ENCODE measurements at places on chromosomes 16 and 17. TPM values are rescaled to one million over a fixed set of nuclear protein-coding genes. Genes with fewer than 3 reads are reported as not detected.

KIFC3 gene
- total RNA-seq = 0.54 TPM

DNA sequence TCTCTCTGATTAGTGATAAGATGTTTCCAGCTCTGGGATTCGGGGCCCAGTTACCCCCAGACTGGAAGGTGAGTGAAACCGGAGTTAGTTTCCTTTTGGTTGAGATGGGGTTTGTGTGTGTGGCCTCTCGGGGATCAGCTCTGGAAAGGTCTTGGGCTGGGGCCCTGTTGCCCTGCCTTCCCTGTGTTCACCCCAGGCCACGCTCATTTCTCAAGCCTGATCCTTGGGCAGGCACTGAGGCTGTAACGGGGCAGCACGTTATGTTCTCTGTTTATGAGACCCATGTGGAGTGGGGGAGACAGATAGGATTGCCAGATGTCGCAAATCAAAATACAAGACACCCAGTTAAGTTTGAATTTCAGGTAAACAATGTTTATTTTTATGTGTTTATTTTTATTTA, 35.5 kb downstream of the CPNE2 start:
- H3K36me3 ChIP-seq = no peaks in the 10 kb centered on the region
- peak overlapping the region; percentile 88 for H3K27ac ChIP-seq
- no peak for DNase-seq
- no peaks in the 10 kb centered on the region for H3K27me3 ChIP-seq
- no peak overlapping the region for H3K4me3 ChIP-seq

GRCh38 chr16:12144355-12144754, 167.8 kb downstream of the SNX29 start:
- H3K36me3 ChIP-seq = peaks cover 2% of the 10 kb centered on the region
- DNase-seq = no peak
- no peak overlapping the region for H3K4me3 ChIP-seq
- H3K27ac ChIP-seq = no peak overlapping the region

DNA sequence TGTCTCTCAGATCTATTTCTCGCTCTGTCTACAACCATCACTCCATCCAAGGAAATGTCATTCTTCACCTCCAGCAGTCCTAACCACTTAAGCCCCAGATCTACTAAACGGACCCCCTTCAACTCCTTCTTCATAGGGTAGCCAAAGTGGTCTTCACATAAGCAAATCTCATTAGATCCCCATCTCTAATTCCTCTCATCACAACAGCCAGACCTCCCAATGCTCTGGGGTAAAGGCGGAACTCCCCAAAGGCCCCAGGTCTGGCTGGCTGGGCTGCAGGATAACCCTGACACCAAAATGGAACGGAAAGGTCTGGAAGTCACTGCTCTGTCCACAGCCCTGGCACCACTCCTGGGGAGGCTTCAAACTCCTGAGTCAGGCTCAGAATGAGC, 11.1 kb downstream of the ST3GAL2 start:
- H3K27ac ChIP-seq = peak overlapping the region; percentile 91
- peaks cover 55% of the 10 kb centered on the region for H3K4me1 ChIP-seq
- no peak overlapping the region for H3K4me3 ChIP-seq
- peaks cover 8% of the 10 kb centered on the region for H3K36me3 ChIP-seq
- H3K27me3 ChIP-seq = no peaks in the 10 kb centered on the region
- DNase-seq = no peak

- DNase-seq = no peak
- H3K4me3 ChIP-seq = no peak overlapping the region
- no peak overlapping the region for H3K27ac ChIP-seq
These were observed 23.6 kb downstream of the RAB11FIP4 start for GRCh38 chr17:31415004-31415454.

Measured in activated CD8-positive, alpha-beta T cell treated with anti-CD3 and anti-CD28 coated beads for 36 hours (primary cell).